AG04449 (cell line): ENCODE measurements at places on chromosomes 4 and X.

DNA sequence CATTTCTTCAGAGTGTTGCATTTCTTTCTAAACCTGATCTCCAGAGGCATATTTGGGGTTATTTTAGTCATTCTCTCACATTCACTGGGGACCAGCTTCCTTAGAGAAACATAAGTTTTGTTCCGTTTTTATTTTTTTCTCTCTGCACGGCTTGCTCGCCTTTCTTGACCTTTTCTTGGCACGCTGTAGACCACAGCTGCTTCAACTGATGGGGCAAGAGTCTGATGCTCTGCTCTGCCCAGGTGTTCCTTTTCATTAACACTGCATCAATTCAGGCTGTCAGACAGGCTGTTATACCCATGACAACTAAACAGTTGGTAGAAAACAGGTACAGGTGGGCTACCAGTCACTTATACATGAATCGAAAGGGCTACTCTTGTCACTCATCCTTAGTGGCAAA, 682.2 kb upstream of the DIAPH2 start:
- DNase-seq, result no peak

DNA sequence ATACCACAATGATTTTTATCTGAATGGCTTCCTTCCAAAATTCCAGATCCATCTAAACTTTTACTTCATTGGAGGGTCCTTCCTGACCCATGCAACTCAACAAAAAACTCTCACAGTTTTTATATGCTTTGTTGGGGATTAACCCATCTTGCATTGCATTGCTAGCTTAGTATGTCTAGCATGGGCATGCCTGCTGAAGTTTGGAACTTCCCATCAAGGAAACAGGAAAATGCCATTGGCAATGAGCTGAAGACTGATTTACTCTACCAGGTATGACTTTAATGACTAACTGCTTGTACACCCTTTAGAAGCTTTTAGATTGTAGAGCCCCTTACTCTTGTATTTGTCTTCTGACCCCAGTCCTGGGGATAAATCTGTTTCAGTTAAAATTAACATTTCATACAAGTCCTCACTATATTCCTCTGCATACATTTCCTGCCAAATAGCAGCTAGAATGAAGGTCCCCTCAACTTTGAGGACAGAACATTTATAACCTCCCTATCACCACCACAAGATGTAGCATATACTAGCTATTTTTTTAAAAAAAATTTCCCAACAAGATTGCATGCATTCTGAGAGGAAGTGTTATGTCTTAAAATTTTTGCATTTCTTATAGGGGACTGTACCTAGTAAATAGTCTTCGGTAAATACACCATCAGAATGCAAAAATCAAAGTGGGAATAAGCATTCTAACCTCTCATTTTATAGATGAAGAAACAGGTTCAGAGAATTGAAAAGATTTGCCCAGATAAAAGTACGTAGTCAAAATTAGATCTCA, 52.5 kb upstream of the ATXN3L start:
- no peak for DNase-seq

- DNase-seq, result no peak
Measured at GRCh38 chrX:155188786-155189185, 27.5 kb upstream of the VBP1 start.

- DNase-seq, result no peak
Measured at GRCh38 chr4:124666496-124666895, 46.0 kb downstream of the ANKRD50 start.

GRCh38 chr4:7034262-7035081, 8.7 kb upstream of the TADA2B start:
- no peak for DNase-seq

DNA sequence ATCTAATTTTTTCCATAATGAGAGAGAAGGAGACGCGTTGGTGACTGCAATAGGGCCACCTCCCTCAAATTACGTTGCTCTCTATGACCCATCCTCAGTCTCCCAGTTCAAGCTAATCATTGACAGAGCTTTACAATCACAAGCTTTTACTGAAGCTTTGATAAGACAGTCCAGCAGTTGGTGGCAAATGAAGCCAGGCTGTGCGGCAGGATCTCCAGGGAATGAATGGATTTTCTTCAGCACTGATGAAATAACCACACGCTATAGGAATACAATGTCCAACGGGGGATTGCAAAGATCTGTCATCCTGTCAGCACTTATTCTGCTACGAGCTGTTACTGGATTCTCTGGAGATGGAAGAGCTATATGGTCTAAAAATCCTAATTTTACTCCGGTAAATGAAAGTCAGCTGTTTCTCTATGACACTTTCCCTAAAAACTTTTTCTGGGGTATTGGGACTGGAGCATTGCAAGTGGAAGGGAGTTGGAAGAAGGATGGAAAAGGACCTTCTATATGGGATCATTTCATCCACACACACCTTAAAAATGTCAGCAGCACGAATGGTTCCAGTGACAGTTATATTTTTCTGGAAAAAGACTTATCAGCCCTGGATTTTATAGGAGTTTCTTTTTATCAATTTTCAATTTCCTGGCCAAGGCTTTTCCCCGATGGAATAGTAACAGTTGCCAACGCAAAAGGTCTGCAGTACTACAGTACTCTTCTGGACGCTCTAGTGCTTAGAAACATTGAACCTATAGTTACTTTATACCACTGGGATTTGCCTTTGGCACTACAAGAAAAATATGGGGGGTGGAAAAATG, at the start of gene KLB:
Gene KLB, plus strand, starts transcription at position 168 of the 821 bp plus-strand sequence. Its CDS starts 20 bp downstream, at position 188.
- no peak for DNase-seq

DNA sequence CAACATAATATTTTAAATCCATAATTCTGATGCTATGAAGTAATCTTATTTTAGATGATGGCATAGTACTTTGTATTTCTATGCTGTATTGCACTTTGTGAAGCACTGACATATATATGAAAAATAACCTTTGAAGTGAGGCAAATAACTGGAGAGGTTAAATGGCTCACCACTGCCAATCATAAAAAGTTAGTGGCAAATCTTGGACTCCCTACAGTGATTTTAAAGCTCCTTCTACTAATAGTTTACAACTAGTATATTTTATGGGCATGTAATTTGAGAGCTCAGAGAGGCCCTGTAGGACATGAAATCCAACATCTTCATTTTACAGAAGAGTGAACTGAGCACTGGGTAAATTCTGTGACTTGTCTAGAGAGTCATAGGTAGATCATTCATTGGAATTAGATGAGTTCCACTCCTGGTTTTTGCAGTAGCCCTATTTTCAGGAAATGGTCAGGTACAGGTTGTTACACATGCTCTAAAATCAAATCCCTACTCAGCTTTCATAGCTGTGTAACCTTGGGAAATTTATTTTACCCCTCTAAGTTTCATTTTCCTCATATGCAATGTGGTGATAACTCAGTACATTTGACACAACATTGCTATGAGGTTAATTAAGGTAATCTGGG, 804 bp upstream of the GC start:
- no peak for DNase-seq

- no peak for DNase-seq
Measured at GRCh38 chr4:187380181-187380581, 615.4 kb upstream of the ZFP42 start.

- no peak for DNase-seq
Measured at GRCh38 chr4:128802680-128803628, 6.5 kb upstream of the JADE1 start.

DNA sequence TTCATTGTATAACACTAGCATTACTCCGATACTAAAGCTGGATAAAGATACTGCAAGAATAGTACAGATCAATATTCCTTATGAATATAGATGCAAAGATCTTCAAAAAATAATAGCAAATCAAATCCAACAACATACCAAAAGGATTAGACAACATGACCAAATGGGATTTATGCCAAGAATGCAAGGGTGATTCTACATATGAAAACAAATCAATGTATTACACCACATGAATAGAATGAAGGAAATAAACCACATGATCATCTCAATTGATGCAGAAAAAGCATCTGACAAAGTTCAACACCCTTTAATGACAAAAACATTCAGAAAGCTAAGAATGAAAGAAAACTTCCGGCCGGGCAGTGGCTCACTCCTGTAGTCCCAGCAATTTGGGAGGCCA, 42.8 kb downstream of the CUL4B start:
- peak; percentile 49 for DNase-seq
